ENCODE measurements at places on chromosomes 2 and 18. TPM values are rescaled to one million over a fixed set of nuclear protein-coding genes. Genes with fewer than 3 reads are reported as not detected.
A peak's percentile ranks its signal among the peaks of the same experiment; 100 is the strongest.

- no peak for DNase-seq
Measured at GRCh38 chr2:36397728-36398413, 42.3 kb downstream of the CRIM1 start.

GRCh38 chr2:222142027-222142426 lies 156.8 kb downstream of the PAX3 start:
- DNase-seq: no peak

- DNase-seq: no peak
Measured at GRCh38 chr2:185006481-185006880, 408.2 kb downstream of the ZNF804A start.

DNA sequence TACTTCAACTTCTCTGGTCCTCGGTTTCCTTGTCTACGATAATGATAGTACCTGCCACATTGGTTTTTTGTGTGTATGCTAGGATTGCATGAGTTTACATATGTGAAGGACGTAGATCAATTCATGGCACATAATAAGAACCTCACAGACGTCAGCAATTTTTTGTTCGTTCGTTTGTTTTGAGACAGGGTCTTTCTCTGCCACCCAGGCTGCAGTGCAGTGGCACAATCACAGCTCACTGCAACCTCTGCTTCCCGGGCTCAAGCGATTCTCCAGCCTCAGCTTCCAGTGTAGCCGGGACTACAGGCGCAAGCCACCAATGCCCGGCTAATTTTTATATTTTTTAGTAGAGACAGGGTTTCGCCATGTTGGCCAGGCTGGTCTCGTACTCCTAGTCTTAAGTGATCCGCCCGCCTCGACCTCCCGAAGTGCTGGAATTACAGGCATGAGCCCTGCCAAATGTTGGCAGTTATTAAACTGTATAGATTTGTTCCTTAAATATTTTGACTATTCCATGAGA lies 756 bp upstream of the SLC35F5 start:
- DNase-seq: no peak

DNA sequence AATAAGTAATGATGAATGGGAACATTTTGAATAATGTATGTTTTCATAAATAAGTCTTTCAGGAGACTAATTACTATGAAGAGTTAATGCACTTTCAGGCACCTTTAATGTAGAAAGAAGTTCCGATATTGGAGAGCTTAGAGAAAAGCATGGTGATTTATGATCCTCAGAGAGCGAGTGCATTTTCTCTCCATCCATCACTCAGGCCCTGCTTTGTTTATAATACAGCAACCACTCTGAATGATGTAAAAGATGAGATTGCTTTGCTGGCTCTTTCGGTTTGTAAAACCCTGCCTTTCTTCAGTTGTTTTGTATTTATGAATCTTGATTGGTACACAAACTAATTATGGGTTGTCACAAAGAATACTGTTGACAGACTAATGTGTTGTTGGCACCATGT lies 132.0 kb downstream of the NYAP2 start:
- no peak for DNase-seq

GRCh38 chr2:191041418-191042161 lies 27.6 kb upstream of the STAT1 start:
- no peak for DNase-seq

DNA sequence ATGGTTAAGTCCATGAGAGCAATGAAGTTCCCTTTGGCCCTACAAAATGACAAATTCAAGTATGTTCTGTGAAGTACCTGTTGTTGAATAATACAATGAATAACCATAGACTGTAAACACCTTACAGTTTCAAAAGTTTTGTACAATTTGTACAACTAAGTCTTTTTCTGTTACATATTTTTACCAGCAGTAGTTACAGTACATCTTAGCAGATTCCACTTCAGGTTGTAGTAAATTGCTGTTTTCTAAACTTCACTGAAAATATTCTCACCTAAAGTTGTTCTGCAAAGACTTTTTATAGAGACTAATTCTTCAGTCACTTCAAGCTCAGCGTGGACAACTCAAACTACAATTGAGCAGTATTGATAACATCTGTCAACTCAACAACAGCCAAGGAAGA lies 28.7 kb downstream of the LNPK start:
- DNase-seq: no peak

DNA sequence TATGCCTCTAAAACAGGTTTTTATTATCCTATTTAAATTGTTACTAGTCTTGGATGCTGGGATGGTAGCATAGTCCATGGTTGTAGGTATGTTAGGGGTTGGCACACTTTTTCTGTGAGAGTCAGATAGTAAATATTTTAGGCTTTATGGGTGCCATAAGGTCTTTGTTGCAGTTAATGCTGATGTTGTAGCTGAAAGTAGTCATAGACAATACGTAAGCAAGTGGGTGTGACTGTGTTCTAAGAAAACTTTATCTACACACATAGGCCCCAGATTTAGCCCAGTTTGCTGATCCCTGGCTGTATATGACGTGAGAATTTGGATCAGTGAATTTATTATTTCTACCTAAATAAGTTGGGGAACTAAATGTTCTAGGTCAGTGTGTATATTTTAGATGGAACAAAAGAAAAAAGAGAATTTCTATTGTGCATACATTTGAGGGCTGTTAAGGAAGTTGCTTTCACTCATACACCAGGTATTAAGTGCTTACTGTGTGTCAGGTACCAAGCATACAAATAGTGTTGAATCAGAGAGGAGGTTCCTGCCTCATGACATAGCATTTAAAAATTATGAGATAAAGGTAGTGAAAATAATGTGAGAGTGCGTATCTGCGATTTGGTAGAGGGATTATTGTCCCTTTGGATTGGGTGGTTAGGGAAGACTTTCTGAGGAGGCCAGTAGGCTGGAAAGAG lies 39.4 kb downstream of the AGFG1 start:
- DNase-seq: no peak

DNA sequence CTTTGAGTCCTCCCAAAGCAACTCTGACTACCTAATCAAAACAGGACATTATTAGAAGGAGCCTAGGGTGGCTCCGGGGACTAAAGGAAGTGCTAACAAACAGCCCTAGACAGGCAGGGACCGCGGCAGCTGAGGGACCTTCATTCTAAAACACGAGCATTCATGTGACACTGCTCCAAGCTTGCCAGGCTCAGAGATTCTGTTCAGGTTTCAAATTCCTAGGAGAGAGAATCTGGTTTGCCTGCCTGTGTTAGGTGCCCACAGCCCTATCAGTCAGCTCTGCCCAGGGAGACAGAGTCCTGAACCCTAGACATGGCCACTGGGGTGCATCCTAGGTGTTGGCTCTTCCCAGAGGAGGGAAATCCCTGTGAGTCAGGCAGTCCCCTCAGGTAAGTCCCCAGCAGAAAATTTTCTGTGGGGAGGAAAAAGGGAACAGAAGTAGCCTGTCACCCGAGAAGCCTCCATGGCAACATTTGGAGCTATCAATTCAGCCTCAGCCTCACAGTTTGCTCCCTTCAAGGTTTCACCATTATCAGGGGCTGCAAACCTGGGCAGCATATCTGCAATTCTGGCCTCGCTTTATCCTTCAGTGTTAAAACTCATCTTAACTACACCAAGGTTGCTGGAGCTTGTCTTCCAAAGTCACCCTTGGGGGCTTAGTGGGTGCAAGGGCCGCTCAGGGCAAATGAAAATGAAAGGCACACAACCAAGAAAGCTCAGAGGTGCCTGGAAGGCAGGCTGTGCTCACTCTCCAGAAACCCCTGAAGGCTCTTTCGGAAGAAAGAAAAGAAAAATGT lies 28.6 kb downstream of the PCBP1 start:
- DNase-seq: no peak

GRCh38 chr18:36031903-36032302 lies 35.5 kb downstream of the RPRD1A start:
- DNase-seq: no peak

DNA sequence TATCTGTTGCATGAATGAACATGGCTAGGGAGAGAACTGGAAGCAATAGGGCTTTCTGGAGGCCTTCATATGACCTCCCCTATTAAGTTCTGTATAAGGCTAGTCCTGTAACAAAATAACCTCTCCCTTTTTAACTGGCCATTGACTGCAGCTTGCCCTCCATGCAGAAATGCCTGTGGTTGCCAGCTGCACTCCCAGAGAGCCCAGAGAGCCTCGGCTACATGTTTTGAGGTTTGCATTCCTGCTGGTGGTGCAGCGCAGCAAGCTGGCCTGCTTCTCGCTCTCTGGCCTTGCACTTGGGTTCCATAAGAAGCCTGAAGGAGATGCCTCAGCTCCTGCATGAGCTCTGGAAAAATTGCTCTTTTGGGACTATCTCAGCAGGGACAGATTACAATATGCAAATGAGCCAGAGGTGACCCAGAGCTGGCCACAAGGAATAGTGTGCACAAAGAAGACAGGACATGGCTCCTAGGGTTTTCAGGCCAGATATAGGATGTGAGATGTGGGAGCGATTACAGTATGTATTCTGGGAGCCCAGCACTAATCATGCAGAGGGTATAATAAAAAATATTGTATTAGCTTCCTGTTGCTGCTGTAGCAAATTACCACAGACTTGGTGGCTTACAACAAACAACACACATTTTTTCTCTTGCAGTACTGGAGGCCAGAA lies 186.7 kb downstream of the INSIG2 start:
- no peak for DNase-seq

- DNase-seq: peak; percentile 20
Measured at GRCh38 chr2:145750612-145751011, 1230.7 kb upstream of the ZEB2 start.

- no peak for DNase-seq
Measured at GRCh38 chr18:9708434-9709303, 568 bp downstream of the RAB31 start.

GRCh38 chr2:46361920-46362666 lies 64.9 kb downstream of the EPAS1 start:
- no peak for DNase-seq

The GCC2 gene
- 8.1 TPM for total RNA-seq

The RPRD1A gene
- 26.4 TPM for total RNA-seq

The POTEJ gene
- under 0.01 TPM for total RNA-seq

The CRYGD gene
- 5.7 TPM for total RNA-seq

The CHN1 gene
- 0.54 TPM for total RNA-seq

The TUBA3E gene
- total RNA-seq: not detected

Data from hematopoietic multipotent progenitor cell (in vitro differentiated cells).